ENCODE measurements at places on chromosomes 5 and 9.

- DNase-seq, result no peak
Measured at GRCh38 chr5:34652914-34653313, 3.2 kb upstream of the RAI14 start.

DNA sequence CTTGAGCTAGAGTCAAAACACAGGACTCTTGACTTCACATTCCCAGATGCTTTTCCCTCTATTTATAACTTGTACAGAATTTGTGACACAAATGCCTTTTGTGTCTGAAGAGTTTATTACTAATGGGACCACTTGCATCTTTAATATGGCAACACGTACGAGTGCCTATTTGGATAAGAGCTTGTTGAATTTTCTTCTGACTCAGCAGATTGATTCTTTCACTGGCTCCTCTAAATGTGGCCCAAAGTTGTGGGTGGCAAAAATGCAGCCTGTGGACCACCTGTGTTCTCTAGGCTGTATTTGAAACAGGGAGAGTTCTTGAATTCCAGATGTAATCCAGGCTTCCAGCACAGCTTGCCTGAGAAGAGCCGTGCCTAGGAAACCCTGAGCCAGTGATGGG lies 34.1 kb upstream of the ERCC6L2 start:
- DNase-seq, result no peak

DNA sequence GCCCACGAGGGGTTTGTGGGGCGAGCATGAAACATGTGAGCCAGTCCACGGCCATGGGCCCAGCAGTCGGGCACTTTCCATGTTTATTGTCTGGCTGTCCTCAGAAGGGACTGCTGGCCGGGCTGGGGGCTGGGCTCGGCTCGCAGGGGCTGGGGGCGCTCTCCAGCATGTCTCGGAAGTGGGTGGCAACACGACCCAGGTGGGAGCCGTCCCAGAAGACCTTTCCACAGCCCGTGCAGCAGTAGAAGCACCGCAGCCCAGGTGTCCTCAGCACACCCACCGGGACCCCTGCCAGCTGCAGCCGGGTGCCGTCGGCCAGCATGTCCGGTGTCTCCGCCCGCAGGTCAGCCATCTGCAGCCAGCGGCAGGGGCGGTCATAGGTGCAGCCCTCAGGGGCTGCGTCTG lies 4.8 kb upstream of the NRARP start:
- no peak for DNase-seq

DNA sequence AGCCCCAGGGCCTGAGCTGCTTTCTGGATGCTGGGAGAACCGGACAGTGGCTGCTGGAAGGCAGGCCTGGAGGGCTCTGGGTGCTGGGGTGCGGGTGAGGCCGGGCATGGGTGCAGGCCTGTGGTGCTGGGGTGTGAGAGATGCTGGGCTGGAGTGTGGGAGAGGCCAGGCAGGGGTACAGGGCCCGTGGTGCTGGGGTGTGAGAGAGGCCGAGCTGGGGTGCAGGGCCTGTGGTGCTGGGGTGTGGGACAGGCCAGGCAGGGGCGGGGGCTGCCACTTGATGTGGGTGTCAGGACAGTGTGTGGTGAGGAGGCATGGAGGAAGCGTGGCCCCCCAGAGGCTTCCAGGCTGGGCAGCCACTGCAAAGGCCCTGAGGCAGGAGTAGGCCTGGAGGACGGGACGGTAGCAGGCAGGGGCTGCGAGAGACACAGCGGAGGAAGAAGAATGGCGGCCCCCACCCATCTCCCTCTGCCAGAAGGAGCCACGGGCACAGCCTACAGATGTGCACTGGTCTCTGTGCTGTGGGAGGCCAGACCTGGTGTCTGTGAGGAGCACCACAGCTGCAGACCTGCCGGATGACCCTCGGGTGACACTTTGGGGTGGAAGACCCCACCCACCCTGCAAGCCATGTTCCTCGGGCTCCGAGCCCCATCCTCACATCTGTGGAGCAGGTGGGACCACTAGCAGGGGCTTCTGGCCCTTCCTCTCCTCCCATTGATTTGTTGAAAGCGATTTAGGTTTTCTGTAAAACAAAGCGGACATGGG lies 9.3 kb downstream of the NKD2 start:
- DNase-seq, result no peak

GRCh38 chr9:114953959-114954358 lies 23.6 kb upstream of the TNFSF8 start:
- no peak for DNase-seq

DNA sequence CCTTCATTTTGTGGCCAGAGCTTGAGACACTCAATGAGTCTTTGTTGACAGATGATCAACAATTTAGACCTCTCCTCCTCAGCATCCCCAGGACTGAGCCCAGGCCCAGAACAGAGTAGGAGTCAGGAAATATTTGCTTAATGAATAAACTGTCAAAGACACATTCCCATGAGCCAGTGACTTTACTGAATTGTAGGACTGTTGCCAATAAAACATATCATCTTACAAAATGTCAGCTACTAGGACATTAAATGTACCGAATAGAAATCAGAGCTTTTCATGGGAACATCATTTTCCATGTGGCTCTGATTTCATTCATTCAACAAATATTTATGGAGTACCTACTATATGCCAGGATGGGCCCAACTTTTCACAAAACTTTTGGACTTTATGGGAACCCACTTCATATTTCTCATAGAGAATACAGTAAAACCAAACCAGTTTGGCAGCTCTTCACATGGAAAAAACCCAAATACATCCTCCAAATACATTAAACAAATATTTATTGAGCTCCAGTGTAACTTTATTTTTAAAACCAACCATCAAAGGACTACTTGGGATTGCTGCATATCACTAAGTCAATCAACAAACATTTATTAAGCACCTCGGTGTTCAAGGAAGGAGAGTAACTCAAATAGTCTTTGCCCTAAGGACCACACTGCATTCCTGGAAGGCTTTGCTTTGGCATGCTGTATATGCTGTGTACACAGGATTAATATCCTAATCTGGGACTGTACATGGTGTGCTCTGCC lies 11.4 kb downstream of the VDAC1 start:
- DNase-seq, result no peak

GRCh38 chr5:88226881-88227450 lies 41.7 kb downstream of the TMEM161B start:
- DNase-seq, result no peak

DNA sequence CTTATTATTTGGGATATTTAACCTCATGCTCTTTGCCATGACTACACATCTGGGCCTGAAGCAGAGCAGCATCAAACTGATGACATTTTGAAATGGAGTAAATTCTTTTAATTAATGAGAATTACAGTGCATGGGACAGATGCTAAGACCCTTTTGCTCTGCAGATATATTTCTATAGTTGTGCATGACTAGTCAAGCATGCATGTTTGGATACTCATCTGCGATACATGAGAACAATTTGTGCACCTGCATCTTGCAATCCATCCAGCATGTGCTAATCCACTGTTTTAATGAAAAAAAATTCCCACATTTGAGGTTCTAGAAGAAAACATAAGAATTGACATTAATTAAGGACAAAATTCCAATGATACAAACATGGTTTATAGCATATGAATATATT lies 1047.6 kb upstream of the ACO1 start:
- DNase-seq, result no peak

DNA sequence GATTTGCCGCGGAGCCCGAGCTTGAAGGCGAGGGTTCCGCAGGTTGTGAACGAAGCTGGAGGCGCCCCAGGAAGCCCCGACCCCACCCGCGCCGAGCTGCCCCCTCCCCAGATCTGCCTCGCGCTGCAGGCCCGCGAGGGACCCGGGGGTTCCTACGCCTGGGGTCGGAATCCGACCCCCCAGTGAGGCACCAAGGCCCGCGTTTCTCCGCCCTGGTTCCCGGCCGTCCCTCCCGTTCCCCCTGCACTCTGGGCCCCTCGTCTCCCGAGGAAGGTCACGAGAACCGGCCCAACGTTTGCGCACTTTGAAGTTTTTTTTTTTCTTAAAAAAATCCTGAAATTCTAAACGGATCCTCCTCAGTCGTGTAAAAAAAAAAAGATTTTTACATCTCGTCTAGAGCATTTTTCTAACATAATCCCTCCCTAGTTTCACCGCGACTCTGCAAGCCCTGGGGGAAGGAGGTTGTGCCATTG lies 880 bp upstream of the GFPT2 start:
- DNase-seq, result no peak

DNA sequence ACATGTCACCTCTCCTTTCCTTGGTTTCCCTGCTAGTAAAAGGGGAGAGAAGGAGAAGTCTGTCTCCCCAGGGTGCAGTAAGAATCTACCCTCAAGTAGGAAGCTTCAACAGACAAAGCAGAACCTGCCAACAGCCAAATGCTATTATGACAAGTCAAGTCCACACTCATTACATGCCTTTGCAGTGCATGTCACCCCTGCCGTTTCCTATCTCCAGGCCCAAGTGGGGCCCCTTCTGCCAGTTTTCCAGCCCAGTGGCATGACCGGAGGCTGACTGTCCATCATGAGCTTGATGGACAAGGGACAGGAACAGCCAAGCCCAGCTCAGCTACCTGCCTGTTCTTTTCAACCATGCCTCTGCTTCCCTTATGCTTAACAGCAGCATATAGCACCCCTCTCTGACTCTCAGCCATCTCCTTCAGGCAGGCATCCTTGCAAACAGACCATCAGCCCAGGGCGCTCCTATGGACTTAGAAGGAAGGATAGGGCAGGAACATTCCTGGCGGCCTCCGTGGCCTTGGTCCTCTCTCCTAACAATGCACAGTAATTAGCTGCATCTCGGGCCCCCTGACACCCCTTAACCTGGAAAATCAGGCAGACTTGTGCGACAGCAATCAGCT lies 107.2 kb upstream of the RAD23B start:
- DNase-seq, result no peak

DNA sequence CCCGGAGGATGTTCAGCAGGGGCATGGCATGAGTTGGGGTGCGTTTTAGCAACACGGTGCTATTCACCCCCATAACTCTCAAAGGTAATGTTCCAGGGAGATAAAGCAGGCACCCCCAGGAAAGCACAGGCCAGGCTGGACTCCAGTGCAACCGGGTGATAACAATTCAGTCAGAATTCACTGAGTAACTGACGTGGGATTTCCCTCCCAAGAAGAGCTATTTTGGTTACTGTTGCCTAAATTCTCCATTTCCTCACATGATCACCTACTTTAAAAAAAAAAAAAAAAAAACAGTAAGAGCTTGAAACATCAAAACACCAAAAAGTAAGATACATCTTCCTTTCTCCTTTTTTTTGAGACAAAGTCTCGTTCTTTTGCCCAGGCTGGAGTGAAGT lies 137.6 kb upstream of the WWC1 start:
- DNase-seq, result no peak

DNA sequence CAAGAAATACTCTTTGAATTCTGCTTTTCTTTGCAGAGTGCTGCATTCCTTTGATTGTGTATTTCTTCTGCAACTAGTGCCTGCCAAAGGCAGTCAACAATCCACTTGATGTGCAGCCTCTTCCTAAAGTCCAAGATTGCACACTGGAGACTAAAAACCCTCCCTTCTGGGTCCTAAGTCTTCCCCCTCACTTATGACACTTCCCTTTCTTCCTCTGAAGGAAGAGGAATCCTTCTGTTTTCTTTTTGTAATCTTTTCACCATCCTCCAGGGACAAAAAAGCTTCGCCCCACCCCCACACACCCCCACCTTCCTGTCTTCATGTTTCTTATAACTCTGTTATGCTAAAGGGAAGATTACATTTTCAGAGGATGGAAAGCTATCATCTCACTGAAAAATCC lies 39.9 kb downstream of the WDR36 start:
- DNase-seq, result no peak

GRCh38 chr9:95030920-95031642 lies 286.4 kb downstream of the FANCC start:
- DNase-seq, result no peak

DNA sequence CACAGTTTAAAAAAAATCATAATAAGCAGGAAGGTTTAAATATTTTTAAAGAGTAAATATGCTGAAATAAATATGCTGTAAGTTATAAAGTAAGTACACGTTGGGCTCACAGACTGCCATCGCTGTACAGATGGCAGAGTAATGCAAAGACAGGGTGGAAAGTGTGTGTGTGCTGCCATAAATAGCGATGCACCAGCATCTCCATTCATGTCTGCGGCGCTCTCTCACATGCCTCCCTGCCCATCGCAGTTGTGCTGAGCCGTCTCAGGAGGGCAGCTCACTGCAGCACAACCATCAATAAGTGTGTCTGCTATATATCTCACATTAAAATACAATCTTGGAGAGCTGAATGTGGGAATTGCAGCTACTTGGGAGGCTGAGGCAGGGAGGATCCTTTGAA lies 14.3 kb downstream of the MOCS2 start:
- no peak for DNase-seq

DNA sequence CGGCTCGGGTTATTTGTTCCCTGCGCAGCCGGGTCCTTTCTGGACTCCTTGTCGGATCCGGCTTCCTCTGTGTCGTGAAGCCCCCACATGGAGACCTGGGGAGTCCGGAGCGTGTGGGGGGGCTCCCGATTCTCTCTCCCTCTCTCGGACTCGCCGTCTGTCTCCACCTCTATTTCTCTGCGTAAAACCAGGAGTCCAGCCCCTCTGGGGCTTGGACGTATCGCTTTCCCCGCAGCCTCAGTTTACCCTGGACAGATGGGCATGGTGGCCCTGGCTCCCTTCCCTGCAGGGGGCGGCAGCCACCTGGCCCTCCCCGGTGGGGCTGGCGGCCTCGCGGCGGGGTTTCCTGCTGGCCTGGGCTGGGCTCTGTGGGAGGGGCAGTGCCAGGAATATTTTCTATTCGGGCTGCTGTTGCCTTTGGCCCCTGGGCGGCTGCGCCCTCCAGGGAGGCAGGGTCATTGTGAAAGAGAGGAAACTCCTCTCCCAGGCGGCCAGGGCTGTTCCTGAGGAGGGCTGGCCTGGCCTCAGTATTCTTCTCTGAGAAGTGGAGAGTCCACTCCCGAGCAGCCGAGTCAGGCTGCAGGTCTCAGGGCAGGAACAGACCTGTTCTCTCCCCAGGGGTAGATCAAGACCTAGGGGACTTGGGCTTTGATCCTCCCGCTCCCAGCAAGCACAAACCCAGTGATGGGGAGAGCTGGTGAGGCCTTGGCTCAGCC lies 665 bp downstream of the ASS1 start:
- DNase-seq, result no peak

- DNase-seq, result no peak
Measured at GRCh38 chr5:149447373-149448367, 68.6 kb upstream of the IL17B start.

DNA sequence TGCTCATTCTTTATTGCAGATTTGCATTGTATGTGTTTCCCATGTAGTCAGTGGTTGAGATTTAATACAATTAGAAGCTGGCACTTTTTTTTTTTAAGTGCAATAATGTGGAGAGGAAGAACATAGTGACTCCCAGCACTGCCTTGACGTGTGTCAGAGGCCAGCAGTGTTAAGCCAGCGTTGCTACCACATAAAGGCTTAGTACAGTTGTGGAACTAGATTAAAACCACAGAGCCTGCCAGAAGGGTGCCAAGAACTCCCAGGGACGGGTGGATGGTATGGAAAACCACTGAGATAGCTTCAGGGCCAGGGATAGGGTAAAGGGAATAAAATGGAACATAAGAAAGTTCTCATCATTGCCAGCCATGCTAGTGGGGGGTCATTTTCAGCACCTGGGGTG lies 142.9 kb downstream of the TRIO start:
- DNase-seq, result no peak

DNA sequence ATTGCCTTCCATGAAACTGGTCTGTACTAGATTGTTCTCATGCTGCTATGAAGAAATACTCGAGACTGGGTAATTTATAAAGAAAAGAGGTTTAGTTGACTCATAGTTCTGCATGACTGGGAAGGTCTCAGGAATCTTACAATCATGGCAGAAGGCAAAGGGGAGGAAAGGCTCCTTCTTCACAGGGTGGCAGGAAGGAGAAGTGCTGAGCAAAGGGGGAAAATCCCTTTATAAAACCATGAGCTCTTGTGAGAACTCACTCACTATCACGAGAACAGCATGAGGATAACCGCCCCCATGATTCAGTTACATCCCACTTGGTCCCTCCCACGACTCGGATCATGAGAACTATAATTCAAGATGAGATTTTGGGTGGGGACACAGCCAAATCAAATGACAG lies 163.2 kb downstream of the RFK start:
- DNase-seq, result no peak

Data from GM18507 (cell line).